ENCODE measurements at places on chromosomes 7 and 10. TPM values are rescaled to one million over a fixed set of nuclear protein-coding genes. Genes with fewer than 3 reads are reported as not detected.
A peak's percentile ranks its signal among the peaks of the same experiment; 100 is the strongest.

DNA sequence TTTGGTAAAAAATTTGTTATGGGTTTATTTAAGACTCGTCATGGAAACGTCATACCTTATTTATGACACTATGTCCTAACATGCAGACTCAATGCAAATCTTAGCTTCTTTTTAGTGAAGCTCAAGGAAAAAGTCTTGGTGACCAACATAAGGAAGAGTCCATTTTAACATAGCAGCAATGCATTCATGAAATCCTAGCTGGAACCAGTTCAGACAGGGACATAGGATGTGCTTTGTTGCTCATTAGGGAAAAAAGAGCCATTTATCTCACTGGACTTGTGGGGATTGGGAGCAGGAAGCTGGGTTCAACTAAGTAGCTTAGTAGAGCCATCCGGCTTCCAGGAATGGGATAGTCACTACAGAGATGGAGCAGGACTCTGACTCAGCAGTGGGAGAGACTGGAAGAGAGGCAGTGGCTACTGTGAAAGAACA, 100.7 kb upstream of the DKK1 start:
- DNase-seq: peak; percentile 41

The MMD2 gene
- polyA plus RNA-seq: not detected

GRCh38 chr7:11956991-11957390, 125.0 kb upstream of the THSD7A start:
- DNase-seq: no peak

- peak; percentile 50 for DNase-seq
These were observed 64.1 kb downstream of the DOCK1 start for GRCh38 chr10:126969310-126969709.

- peak; percentile 31 for DNase-seq
These were observed 36.0 kb downstream of the GNA12 start for GRCh38 chr7:2807845-2808772.

The HOXA2 gene
- polyA plus RNA-seq: not detected

- no peak for DNase-seq
These were observed 88.5 kb downstream of the CTNNA3 start for GRCh38 chr10:67607472-67607871.

DNA sequence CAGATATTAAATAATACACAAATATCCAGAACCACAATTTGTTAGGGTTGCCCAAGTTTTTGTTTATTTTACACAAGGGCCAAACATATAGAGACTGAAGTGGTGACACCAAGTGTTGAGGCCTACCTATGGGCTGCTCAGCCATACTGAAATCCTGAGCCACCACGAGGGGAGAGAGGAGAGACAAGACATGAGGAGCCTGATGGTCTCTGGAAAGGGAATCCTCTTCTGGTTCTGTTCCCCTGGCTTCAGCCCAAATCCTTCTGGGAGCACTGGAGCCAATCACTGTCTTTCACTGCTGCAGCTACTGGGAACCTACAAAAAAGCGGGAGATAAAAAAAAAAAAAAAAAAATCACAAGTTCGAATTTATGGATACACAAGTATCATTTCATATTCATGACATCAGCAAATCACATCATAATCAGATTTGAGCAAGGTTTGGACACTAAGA, 1.9 kb downstream of the SKIDA1 start:
- DNase-seq: peak; percentile 54

DNA sequence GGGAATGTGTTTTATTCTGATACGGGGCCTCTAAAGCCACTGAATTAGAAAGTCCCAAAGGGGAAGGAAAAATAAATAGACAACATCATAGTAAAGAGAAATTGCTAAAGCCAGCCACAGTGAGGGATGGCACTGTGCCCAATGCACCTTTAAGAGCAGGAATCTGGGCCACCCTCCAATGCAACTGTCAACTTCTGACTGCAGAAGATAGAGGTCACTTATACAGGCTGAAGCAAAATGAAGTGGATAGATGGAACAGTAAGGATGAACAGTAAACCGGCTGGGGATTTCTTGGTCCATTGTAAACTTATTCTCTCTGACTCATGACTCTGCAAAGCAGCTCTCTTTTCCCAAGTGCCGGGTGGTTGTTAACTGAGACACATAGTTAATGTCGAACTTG, 54.0 kb upstream of the KCNIP2 start:
- peak; percentile 17 for DNase-seq
